ENCODE measurements at places on chromosomes 6 and 20.
A peak's percentile ranks its signal among the peaks of the same experiment; 100 is the strongest.

- DNase-seq, result no peak
Measured at GRCh38 chr6:41445261-41445660, 100.9 kb upstream of the FOXP4 start.

DNA sequence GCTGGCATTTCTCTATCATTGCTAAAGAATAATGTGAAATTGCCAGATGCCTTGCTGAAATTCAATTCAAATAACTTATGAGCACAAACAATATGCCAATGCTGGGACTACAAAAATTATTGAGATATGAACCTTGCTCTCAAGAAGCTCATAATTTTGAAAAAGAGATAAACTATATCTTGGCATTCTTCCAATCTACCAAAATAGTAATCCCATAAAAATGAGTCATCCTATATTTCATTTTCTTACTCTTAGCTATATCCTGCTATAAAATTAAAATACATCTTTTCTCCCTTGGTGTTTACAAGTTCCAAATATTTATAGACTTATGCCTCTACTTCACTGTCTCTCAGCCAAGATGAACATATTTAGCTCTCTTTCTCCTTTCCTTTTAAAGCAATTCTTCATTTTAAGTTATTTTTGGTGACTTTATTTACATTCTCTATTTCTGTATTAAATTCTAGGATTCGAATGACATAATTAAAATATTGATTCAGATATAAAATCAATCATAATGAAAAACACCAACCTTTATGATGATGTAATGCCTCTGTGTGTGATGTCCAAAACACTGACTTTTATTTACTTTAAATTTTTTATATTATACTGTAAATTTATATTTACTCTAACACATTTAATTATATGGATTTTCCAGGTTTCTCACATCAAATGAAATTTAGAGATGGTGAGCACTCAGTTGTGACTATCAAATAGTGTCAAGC lies 152.6 kb downstream of the CDK19 start:
- no peak for DNase-seq

- no peak for DNase-seq
Measured at GRCh38 chr6:108763931-108764579, 84.2 kb upstream of the ARMC2 start.

- no peak for DNase-seq
Measured at GRCh38 chr6:161673026-161673425, 399.2 kb upstream of the AGPAT4 start.

GRCh38 chr6:66896415-66896814 lies 1189.4 kb upstream of the EYS start:
- DNase-seq, result peak; percentile 95

DNA sequence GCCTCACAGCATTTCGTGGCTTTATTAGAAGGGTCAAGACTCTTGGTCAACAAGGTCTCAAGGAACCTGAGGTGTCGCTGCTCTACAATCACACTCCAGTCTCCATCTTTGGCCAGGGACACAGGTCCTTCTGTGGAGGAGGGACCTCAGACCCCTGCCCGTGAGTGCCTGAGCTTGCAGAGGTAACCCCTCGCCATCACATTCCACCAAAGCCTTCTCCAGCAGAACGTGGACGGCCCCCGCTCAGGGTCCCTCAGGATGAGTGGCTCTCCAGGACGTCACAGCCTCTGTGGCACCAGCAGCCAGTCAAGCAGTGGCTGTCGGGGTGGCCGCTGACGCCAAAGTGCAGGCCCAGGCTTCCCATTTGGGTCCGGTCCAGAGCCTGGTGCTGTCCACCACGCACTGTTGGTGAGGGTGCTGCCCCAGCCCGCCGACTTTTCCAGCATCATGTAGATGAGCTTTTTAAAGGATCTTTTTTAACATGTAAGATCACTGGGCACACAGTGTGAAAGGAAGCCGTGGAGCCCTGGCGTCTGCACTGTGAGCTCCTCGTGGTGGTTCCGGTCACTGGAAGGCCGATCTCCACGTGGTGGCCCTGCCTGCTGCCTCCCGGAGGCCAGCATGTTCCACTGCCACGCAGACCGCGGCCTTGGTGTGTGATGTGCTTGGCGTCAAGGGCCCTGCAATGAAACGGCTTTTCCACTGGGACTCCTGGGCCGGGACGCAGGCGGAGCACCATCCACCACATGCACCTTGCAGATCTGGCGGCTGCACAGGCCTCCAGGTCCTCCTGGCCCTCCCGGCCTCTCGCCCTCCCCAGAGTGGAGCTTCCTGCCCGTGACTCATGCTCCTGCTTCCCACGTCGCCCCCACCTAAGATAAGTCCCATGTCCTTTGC lies 8.3 kb upstream of the KIF25 start:
- DNase-seq, result no peak
